NCI-H2081 (cell line): ENCODE measurements at places on chromosomes 5 and 9.

GRCh38 chr9:36399980-36400331 is at the start of gene RNF38:
Gene RNF38, minus strand, starts transcription at chr9:36400269. Its CDS starts 161 bp downstream, at chr9:36400108.
- no peak for DNase-seq

DNA sequence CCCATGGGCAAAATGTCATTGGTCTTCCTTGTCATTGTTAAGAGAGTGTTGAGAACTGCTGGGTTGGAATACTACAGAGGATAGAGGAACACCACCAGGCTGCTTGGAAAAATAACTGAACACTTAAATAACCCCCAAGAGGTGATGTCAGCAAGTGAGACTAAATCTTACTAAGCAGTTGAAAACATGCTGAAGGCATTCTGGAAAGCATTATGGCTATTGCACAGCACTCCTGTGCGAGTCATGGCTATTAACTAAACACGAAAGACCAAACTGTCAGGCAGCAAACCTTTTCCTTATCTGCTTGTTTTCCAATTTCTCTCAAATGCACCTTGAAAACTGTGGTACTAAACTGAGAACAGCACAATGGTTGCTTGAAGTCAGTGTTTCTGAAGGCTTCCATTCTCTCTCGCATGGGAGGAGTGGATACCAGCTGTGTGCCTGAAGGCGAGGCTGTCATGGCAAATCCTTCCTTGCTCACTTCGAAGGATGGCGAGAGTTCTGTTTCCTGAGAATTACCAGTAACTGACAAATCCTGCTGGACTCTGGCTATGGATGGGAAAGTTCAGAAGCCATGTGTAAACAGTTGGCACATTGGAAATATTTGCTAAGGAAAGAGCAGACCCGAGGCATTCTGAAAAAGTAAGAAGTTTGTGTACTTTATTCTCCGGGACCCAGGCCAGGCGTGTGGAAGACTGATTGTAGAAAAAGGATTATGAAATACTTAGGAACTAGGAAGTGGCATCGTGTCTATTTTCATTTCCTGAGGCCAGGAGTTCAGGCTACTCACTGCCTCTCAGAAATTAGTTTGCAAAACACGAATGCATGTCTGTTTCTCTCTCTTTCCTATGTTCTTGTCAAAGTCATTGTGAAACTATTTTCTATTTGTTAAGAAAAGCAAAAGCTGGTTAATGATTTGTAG is 182.1 kb downstream of the DMRT2 start:
- DNase-seq: no peak

DNA sequence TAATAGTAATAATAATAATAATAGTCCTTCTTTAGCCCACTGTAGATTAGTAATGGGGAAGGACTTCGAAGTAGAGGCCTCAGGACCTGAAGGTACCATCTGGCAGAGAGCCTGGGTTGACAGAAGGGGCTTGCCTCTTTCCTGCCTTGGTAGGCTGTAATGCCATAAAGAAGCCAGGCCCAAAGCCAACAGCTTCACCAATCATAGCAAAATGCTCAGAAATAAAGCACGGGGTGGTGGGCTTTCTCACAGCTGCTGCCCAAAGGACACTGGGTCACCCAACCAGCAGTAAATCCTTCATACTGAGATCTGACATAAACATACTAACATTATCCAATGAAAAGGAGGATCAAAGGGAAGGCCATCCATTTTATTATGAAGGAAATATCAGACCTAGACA is 70.7 kb downstream of the SUSD1 start:
- DNase-seq: no peak

DNA sequence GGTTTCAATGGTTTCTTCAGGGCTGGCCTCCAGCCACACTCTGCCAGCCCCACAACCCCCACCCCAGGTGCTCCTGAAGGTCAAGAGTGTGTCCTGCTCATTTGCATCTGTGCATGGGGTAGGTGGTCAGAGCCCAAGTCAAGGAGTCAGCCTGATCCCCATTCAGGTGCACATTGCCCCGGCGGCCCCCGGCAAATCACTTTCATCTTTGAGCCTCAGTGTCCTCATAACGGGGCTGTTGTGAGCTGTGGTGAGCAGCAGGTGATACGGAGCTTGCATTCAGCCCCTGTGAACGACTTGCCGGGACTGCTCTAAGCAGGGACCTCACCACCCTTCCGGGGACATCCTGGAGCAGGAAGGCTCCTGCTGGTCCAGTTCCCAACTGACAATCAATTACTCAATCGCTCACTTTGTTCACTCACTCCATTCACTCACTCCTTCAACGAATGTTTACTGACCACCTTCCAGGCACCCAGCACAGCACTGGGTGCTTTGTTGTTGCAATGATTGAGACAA is 93.2 kb upstream of the CPEB4 start:
- DNase-seq: no peak

- DNase-seq: no peak
Measured at GRCh38 chr5:173456751-173457171, 128.5 kb upstream of the STC2 start.

- DNase-seq: no peak
Measured at GRCh38 chr5:141597814-141598213, 21.0 kb downstream of the DIAPH1 start.

- no peak for DNase-seq
Measured at GRCh38 chr9:99058964-99059921, 45.7 kb upstream of the TGFBR1 start.

DNA sequence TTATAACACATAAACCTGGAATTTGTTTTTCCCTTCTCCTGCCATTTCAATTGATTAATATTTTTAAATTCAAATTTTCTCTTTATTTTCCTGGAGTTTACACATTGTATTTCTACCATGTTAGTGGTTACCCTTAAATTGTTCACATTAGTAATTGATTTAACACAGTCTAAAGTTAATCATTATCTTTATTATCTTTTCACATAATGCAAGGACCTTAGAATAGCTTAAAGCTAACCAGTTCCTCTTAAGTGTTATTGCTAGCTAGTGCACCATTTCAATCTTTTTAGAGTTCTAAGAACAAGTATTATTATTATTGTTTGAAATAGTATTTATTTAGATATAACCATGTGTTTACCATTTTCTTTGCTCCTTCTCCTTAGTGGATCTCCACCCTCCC is 251.2 kb upstream of the FBXL7 start:
- no peak for DNase-seq

- peak; percentile 57 for DNase-seq
Measured at GRCh38 chr9:121286973-121287741, 19.2 kb downstream of the GSN start.

GRCh38 chr5:156208271-156208670 is 118.7 kb upstream of the SGCD start:
- DNase-seq: no peak

DNA sequence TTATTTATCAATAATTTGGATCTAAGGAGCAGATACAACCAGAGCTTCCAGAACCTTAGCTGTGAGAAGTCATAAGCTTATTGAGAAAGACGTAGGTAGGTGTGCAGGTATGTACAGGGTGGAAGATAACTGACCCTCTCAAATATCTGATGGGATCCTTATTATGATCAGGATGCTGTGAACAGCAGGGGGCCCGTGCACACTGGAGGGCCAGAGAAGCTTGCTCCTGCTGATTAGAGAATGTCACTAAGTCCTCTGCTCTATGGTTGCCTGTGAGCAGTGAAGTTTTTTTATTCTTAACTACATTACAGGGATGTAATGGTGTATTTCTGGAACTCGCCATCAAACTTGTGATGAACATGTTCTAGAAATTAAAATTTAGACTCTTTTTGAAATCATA is 108.9 kb upstream of the POU5F2 start:
- no peak for DNase-seq

- DNase-seq: no peak
Measured at GRCh38 chr5:151903243-151903653, 21.4 kb downstream of the GLRA1 start.

DNA sequence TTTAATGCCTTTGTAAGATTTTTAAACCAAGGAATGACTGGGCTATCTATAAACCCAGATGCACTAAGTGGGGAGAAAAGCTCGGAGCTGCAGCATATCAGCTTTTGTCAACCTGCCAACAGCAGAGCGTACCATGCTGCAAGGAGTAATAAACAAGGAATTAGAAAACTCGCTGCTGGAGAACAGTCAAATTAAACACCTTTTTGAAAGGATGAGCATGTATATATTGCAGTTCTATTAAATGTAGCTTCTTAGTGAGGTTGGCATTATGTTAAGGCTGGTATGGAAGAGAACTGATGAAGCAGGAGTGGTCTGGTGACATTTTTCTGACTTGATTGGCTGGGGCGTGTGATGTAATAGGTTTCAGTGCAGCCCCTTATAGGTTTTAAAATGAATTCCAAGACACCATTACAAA is 74.7 kb downstream of the PIK3R1 start:
- DNase-seq: no peak

DNA sequence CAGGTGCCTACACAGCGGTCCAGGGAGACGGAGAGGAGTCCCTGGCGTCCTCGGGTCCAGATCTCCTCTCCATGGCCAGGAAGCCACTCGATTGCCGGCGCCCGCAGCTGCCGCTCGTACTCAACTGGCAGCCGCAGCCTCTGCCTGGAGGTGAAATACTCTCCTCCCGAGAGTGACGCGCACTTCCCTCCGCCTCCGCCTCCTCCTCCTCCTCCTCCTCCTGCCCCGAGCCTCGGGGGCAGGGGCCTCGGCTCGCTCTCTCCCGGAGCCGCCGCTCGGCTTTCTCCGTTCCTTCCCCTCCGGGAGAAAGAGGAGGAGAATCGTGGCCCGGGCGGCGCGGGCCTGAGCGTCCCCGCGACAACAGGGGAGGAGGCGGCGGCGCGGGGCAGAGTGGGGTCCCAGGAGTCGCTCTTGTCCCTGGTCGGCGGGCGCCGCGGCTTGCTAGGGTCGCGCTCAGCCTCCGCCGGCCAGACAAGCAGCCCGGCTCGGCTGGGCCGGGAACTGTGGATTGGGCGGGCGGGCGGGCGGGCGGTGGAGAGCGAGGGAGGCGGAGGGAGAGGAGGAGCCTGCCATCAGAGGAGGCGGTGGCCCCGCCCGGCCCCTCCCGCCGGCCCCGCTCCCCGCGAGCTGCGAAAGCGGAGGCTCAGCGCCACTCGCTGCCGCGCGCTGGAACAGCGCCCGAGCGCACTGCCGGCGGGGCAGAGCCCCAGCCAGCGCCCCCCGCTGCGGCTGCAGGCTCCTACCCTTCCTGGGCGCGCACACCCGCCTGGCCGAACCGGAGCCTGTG is at the start of gene CEMIP2:
CEMIP2 (minus strand) TSS at position 126 of the 787 bp plus-strand sequence. CDS start 18,140 bp downstream, outside the sequence.
- peak; percentile 81 for DNase-seq

DNA sequence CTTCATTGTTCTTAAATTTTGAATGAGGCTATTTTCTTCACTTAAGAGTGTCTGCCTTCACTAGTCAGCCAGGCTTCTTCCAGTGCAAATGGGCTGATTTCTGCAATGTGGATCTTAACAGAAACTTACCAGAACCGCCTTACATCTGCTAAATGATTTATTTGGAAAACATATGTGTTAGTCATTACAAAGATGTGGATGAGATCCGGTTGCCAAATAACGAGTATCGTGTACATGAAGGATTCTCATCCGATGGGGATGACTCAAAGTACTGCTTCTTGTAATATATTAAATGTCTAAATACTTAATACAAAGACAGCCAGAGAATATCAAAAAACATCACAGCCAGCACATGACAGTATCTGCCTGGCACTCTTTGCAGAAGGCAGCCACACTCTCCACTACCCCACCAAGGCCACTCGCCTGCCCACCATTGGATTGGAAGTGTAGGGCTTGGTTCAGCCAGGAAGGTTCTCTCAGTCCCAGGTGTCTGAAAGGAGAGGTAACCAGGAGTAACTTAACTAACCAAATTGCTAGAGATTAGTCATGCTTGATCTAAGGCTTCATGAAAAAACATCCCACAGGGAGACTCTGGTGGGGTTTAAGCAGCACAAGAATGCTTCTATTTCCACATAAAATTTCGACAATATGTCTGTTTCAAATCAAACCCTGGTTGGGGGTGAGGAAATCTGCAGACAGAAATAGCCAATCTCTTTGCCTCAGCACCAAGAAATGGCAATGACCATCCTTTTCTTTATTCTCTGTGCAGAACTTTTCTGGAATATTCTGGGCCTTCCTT is 174.8 kb downstream of the GADD45G start:
- no peak for DNase-seq

- DNase-seq: no peak
Measured at GRCh38 chr9:28155067-28155466, 581.8 kb upstream of the C9orf72 start.

DNA sequence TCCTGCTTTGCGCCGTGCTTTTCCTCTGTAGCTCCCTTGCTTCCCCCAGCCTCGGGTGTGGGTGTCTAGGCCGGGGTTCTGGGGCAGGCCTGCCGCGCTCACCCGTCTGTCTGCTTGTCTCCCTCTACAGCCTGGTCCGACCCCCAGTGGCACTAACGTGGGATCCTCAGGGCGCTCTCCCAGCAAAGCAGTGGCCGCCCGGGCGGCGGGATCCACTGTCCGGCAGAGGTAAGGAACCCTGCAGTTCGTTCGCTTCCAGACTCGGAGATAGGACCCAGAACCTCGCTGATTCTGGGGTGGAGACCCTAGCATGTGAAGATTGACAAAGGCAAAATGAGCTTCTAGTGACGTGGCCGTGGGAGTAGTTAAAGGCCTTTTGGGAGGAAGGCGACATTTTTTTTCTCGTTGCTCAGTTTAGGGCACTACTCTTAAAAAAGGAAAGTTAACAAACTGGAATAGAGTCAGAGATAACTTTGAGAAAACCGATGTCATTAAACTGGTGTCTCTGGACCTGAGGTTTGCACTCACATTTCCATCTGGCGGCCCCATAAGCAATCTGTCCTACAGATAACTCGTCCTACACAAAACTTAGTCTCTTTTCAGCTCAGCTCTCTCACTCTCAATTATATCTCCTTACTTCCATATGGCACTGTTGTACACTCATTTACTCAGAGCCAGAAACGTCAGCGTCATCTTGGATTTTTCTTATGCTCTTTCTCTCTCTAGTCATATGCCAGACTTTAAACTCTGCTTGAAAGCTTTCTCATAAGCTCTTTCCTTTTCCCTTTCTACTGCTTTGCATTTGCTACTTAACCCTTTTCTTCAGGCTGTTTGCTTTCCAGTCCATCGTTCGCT is 561 bp downstream of the SEC61B start:
- DNase-seq: no peak

DNA sequence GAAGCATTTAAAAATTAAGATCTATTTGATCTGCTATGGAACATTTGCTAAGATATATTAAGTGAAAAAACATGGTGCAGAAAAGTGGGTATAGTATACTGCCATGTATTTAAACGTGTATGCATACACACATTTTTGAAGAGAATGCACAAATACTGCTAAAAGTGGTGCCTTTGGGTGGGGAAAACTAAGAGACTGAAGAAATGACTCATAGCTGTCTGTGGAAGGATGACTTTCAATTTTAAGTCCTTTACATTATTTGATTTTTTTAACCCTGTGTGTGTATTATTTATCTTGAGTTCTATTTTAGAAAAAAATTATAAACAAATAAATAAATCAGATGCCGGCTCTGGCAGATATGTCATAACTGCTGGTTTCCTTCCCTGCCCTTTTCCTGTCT is 120.7 kb upstream of the SLIT3 start:
- no peak for DNase-seq
